Uterus (tissue), 4 donors: ENCODE measurements at places on chromosomes 5 and 9. TPM values are rescaled to one million over a fixed set of nuclear protein-coding genes. Genes with fewer than 3 reads are reported as not detected.
A peak's percentile ranks its signal among the peaks of the same experiment; 100 is the strongest.

The PDCD1LG2 gene
- total RNA-seq: 5.0 TPM

DNA sequence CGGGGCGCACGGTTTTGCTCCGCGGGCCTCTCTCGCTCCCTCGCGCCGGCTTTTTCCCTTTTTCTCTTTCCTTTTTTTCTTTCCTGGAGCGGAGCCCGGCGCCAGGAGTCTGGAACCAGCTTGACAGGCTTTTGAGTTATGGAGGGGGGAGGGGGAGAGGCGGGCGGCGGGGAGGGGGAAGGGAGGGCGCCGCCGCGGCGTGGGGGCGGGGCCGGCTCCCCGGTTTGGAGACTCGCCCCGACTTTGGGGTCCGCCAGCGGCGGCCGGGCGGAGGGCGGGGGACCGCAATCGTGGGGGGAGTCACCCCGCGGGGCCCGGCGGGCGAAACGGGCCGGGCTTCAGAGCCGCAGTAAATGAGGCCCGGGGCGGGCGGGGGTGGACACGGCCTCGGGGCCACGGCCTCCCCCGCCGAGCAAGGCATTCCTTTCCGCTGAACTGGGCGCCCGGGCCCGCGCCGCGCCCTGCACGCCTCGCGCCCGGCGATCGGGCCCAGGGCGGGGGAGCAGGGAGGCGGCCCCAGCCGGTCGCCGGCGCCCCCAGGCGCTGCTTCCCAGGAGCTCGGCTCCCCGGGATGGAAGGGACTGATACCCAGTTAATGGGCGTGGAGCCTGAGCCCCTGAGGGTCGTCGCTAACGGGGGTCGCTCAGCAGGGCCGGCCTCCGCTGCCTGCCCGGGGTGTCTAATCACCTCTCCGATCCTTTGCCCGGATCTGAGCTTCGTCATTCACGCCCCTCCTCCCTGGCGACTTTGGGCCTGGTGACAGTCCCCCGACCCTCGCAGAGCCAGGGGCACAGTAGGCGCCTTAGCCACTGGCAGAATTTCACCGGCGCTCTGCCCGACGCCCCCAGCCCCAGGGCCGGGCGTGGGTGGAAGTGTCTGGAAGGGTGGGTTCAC lies 138.1 kb downstream of the C9orf50 start:
- DNase-seq: peak; percentile 91

DNA sequence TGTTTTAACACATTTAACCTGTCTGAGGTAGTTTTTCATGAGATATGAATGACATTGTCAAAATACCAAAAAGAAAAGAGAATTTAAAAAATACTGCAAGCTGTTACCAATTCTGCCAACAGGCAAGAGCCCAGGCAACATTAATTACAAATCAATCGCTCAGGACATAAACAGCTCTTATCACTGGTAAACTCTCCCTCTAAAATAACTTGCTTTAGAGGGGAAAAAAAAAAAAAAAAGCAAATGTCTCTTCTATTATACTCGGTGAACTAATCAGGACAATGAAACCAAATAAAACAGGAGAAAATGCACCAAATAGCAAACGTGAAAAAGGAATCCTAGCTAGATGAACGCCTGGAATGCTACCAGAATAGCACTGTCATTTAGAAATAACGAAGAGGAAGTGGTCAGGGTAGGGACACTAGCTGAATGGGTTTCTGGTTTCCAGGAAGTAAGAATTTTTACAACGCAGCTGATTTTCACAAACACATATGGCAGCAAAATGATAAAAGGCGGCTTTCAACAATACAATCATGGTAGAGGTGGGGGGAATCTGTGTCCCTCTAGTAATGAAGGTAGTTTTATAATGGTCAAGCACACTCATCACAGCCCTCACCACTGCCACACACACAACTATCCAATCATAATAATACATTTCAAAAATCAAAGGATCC lies 94.9 kb downstream of the DENND1A start:
- no peak for DNase-seq

DNA sequence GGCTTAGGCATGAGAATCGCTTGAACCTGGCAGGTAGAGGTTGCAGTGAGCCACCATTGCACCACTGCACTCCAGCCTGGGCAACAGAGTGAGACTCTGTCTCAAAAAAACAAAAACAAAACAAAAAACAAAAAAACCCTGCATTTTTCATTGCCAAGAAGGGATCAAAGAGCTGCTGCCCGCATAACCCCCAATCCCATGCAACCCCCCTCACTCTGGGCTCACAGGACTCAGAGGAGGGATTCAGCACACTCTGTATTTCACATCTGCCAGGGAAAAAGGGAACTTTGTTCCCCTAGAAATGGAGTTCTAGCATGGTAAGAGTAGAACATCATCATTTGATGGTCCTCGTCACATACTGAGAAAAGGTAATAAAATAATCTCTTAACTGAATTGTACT lies 153.9 kb upstream of the GNA14 start:
- no peak for DNase-seq

GRCh38 chr9:126499005-126499910 lies 114.5 kb upstream of the LMX1B start:
- DNase-seq: peak; percentile 45
